ENCODE measurements at places on chromosomes 3 and 15.

DNA sequence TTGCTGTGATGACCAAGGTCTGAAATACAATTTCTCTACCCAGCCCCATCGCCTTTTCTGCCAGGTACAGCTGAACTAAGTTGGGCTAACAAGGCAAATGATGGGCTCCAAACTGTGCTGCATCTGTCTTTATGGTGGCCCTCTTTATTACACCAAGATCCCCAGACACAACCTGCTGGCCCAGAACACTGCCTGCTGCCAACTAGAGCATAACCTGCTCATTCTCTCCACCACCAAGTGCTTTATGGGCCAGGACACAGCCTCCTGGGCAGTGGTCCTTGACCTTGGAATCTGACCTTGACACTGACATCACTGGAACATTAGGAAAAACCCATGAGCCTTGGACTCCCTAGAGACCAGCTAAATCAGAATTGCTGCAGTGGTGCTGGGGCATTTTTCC lies 3.3 kb downstream of the LINS1 start:
- no peaks in the 10 kb centered on the region for H3K27me3 ChIP-seq
- H3K36me3 ChIP-seq = no peaks in the 10 kb centered on the region
- H3K4me1 ChIP-seq = no peaks in the 10 kb centered on the region
- H3K27ac ChIP-seq = no peak overlapping the region

GRCh38 chr15:96274698-96275097 lies 55.8 kb upstream of the NR2F2 start:
- H3K4me1 ChIP-seq = no peaks in the 10 kb centered on the region
- no peak overlapping the region for H3K4me3 ChIP-seq
- no peak overlapping the region for H3K27ac ChIP-seq
- no peak for DNase-seq

DNA sequence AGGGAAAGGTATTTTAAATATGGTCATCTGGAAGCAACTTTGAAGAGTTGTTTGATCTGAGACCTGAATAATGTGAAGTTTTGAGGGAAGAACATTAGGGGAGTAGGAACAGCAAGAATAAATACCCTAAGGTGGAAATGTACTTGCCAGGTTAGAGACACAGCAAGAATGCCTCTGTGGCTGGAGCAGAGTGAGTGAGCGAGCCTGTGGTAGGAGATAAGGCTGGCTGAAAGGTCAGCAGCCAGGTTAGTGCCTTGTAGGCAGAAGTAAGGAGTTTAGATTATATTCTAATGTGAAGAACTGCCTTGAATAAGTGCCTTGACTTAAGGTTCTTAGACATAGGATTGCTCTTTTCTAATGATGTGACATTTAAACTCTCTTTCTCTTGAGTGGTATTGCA lies 18.3 kb downstream of the LRRC49 start:
- H3K27me3 ChIP-seq = no peaks in the 10 kb centered on the region
- no peak overlapping the region for H3K4me3 ChIP-seq
- H3K36me3 ChIP-seq = no peaks in the 10 kb centered on the region

- H3K4me3 ChIP-seq = no peak overlapping the region
- H3K27ac ChIP-seq = no peak overlapping the region
- no peaks in the 10 kb centered on the region for H3K4me1 ChIP-seq
- no peaks in the 10 kb centered on the region for H3K27me3 ChIP-seq
These were observed 224.8 kb upstream of the GAP43 start for GRCh38 chr3:115398506-115398905.

GRCh38 chr3:30843877-30844276 lies 50.6 kb downstream of the GADL1 start:
- no peaks in the 10 kb centered on the region for H3K4me1 ChIP-seq
- no peaks in the 10 kb centered on the region for H3K27me3 ChIP-seq
- H3K27ac ChIP-seq = no peak overlapping the region
- no peaks in the 10 kb centered on the region for H3K36me3 ChIP-seq
- no peak overlapping the region for H3K4me3 ChIP-seq

DNA sequence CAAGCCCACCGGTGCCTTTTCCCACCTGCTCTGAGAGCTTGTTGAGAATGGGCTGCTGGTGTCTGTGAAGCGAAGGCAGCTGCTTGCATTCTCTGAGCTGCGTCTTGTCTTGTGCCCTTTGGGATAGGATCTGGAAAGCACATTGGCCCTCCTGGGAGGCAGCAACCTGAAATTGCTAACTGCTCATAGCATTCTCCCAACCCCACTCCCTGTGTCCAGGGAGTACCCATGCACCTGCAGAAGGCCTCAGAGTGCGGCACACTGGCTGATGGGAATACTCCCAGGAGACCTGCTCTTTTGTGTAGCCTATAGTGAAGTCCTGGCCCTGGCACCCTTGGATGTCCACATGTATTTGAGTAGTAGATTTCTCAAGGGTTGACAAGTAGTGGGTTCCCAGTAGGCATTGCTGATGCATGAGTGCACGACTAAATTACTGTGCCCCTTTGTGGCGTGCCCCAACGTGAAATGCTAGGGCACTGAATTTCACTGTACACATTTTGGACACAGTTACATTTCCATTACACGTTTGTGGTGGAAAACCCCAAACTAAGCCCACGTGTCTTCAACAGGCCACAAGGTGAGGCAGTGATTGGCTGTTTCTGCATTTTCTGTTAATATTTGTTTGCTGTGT lies 3.7 kb downstream of the EPHB1 start:
- no peaks in the 10 kb centered on the region for H3K36me3 ChIP-seq
- DNase-seq = no peak
- H3K4me1 ChIP-seq = peaks cover 8% of the 10 kb centered on the region
- H3K27ac ChIP-seq = no peak overlapping the region
- H3K27me3 ChIP-seq = peaks cover 4% of the 10 kb centered on the region
- H3K4me3 ChIP-seq = no peak overlapping the region

GRCh38 chr15:37246065-37246464 lies 145.7 kb upstream of the MEIS2 start:
- no peak overlapping the region for H3K27ac ChIP-seq
- H3K27me3 ChIP-seq = no peaks in the 10 kb centered on the region
- no peak for DNase-seq
- H3K4me3 ChIP-seq = no peak overlapping the region
- H3K4me1 ChIP-seq = no peaks in the 10 kb centered on the region
- no peaks in the 10 kb centered on the region for H3K36me3 ChIP-seq

DNA sequence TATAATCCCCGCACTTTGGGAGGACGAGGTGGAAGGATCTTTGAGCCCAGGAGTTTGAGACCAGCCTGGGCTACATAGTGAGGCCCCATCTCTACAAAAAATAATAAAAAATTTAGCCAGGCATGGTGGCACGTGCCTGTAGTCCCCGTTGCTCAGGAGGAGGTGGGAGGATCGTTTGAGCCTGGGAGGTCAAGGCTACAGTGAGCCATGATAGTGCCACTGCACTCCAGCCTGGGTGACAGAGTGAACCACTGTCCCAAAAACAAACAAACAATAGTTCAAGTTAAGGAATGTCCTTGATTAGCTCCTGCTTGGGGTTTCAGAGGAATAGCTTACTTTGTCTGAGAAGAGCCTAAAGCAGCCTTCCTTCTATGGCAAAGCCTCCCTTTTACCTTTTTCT lies 51.7 kb upstream of the AMOTL2 start:
- H3K27ac ChIP-seq = no peak overlapping the region
- DNase-seq = no peak
- H3K27me3 ChIP-seq = no peaks in the 10 kb centered on the region
- no peaks in the 10 kb centered on the region for H3K4me1 ChIP-seq

DNA sequence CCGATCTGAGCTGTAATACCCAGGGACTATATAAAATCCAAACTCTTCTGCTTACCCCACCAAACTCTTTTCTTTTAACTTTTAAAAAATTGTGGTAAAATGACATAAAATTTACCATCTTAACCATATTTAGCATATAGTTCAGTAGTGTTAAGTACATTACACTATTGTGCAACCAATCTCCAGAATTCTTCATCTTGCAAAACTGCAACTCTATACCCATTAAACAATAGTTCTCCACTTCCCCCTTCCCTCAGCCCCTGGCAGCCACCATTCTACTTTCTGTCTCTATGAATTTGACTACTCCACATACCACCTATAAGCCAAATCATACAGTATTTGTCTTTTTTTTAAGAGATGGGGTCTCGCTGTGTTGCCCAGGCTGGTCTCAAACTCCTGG lies 38.7 kb downstream of the SENP8 start:
- no peaks in the 10 kb centered on the region for H3K4me1 ChIP-seq
- DNase-seq = no peak
- H3K27me3 ChIP-seq = no peaks in the 10 kb centered on the region
- H3K4me3 ChIP-seq = no peak overlapping the region

DNA sequence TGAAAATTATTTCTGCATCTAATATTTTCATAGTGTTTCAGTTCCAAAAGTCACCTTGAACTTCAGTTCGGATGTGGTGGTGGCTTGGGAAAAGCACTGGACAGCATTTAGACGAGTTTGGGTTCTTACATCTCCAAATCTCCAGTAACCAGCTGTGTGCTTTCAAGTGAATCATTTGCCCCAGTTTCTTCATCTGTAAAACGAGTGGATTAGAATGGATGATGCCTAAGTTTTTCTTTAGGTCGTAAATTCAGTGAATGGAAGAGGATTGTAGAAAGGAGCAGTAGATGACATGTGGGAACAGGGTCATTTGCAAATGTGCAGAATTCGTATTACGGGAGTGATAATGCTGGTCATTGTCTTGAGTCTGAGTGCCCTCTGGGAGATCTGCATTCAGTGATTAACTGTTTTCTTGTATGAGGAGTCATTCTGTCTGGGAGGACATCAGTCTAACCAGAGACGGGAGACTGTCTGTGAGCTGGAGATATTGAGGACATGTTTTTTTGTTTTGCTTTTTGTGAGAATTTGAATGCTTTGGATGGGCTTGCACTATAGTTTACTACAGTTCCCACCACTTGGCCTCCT lies 641.6 kb upstream of the TBL1XR1 start:
- H3K36me3 ChIP-seq = no peaks in the 10 kb centered on the region
- no peak overlapping the region for H3K27ac ChIP-seq
- no peak overlapping the region for H3K4me3 ChIP-seq

- H3K27me3 ChIP-seq = no peaks in the 10 kb centered on the region
- no peak overlapping the region for H3K27ac ChIP-seq
- H3K4me1 ChIP-seq = no peaks in the 10 kb centered on the region
- no peaks in the 10 kb centered on the region for H3K36me3 ChIP-seq
These were observed 20.9 kb downstream of the AVEN start for GRCh38 chr15:34018021-34018645.

GRCh38 chr3:11593318-11594034 lies 50.2 kb downstream of the VGLL4 start:
- no peak overlapping the region for H3K4me3 ChIP-seq
- H3K4me1 ChIP-seq = peaks cover 29% of the 10 kb centered on the region
- H3K27ac ChIP-seq = peak overlapping the region; percentile 59
- H3K36me3 ChIP-seq = no peaks in the 10 kb centered on the region
- DNase-seq = no peak

GRCh38 chr15:75452865-75453702 lies 1.6 kb upstream of the SIN3A start:
- DNase-seq = peak; percentile 62
- no peaks in the 10 kb centered on the region for H3K27me3 ChIP-seq
- H3K4me3 ChIP-seq = peak overlapping the region; percentile 81
- H3K27ac ChIP-seq = peak overlapping the region; percentile 96
- H3K36me3 ChIP-seq = no peaks in the 10 kb centered on the region

Measured in pancreas (tissue), 10 donors.